ENCODE measurements at places on chromosomes 1 and 21.

DNA sequence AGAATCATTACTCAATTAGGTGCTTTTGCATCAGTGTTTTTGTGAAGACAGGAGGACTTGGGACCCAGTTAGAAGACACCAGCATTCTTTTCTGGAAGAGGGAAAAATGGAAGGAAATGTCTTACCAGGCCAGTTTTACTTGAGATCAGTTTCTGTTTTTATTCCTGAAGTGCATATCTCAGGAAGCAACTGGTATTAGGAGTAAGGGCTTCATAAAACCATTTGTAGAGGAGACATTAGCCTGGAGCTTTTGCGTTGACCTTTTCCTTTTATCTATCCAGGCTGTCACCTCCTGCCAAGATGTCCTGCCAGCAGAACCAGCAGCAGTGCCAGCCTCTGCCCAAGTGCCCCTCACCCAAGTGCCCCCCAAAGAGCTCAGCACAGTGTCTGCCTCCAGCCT, at the start of gene LCE3B:
TSS of gene LCE3B (plus strand) at position 301 of the 400 bp plus-strand sequence. CDS start at position 301, 0 bp downstream.
- no peak for DNase-seq

DNA sequence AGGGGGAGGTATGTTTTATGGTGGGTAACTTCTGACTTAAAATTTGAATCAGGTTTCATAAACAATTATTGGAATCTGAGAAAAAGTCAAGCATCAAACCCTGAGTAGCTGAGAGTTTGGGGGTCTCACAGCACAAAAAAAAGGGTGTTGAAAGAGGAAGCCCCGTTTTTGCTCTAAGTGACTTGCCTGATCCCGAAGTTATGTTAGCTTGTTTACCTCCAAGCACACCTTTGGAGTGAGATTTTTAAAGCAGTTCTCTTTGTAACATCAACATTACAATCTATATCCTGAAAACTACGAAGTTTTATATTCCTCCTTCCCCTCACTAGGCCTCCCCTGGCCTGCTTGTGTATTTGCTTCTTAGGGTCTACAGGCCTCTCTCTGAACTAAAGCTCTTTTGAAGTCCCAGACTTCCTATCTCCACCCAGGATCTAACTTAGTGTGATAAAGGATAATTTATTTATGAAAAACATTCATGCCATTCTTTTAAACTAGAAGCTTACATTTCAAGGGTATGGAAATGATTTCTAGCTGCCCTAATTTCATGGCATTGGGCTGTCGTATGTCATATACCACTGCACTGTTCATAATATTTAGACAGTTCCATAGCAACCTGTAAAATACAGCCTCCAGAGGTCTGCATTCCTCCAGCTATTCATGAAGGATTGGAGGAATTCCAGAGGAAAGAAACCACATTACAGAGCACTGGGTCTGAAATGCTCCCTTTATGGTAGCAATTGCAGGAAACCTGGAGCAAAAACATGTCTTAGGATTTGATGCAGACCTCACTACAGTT, 36.1 kb upstream of the RGS1 start:
- DNase-seq, result no peak

DNA sequence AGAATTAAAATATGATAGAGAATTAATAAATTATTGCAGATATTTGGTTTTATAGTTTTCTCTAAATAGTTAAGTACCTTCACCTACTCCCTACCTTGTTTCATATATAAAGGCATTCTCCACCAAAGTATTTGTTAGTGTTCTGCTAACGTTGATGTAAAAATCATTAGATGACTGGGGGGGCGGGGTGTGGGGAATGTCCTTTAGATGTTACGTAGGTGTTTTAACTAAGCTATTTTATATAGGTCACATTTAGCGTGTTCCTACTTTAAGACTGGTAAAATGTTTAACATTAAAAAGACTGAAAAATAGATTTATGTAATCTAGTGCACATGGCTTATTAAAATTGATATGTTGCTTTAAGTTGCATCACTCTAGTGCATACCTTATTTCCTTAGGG, 48.6 kb downstream of the PTPRC start:
- DNase-seq, result no peak

DNA sequence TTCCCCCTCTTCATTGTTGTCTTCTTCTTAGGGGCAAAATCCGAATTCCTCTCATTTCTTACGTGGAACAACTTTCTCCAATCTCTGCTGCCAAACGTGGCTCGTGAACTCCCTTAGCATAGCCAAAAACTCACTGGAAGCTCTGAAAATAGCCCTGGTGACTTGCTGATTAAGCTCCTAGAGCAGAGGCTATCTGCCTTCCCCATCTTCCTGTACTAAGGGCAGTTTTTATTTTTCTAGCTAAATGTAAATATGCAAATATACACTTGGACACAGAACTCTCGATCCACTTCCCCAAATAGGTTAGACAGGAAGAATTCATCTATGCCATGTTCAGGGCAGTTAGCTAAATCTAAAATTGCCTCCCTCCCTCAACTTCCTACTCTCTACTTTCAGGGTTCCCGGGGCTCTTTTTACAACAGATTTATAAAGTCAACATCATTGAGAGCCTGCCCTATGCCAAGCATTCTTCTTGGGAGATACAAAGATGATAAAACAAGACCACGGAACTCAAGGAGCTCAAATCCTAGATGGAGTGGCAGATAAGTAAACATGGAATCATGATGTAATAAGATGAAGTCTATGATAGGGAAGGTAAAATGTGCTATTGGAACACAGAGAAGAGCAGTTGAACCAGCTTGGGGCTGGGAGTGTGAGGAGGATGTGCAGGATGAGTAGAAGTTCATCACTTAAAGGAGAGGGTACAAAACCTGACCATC, 59.4 kb upstream of the FMOD start:
- DNase-seq, result no peak

- no peak for DNase-seq
Measured at GRCh38 chr1:72568113-72568512, 285.8 kb upstream of the NEGR1 start.

- peak; percentile 66 for DNase-seq
Measured at GRCh38 chr1:55034476-55035133, 4.7 kb upstream of the PCSK9 start.

- DNase-seq, result no peak
Measured at GRCh38 chr1:232699814-232700213, 69.9 kb upstream of the SIPA1L2 start.

- DNase-seq, result no peak
Measured at GRCh38 chr1:243609698-243610097, 240.3 kb downstream of the AKT3 start.

GRCh38 chr1:119966020-119966419, 69.7 kb upstream of the ADAM30 start:
- no peak for DNase-seq

GRCh38 chr1:199529324-199529723, 498.2 kb upstream of the NR5A2 start:
- DNase-seq, result no peak

- no peak for DNase-seq
Measured at GRCh38 chr1:1721201-1721600, 3.0 kb downstream of the CDK11A start.

GRCh38 chr1:67209521-67209920, 43.3 kb downstream of the IL23R start:
- no peak for DNase-seq

GRCh38 chr1:76725864-76726619, 141.2 kb upstream of the ST6GALNAC5 start:
- DNase-seq, result no peak

DNA sequence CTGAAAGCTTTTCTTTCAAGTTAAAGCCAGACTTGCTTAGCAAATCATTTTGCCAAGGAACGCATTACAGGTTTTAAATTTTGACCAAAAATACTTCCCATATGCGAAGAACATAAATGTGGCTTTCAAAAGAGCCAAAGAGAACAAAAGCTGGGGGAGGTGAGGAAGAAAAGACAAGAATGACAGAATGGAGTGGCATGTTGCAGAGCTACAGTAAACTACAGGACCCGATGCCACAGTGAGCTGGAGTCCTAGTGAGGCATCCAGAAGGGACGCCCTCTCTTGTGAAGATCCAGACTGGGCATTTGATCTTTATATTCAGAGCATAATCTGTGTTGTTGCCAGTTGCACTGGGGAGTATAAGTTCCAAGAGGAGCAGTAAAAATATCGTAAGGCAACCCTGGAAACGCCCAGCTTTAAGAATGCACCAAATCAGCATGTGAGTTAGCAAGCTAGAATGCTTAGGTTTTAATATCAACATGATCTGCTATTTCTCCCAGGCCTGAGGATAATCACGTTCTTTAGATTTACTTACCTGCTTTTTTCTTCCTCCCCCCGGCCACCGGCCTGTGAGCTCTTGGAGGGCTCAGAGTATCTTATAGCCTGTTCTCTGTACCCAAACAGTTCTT, 48.4 kb upstream of the HOOK1 start:
- DNase-seq, result no peak

- peak; percentile 86 for DNase-seq
Measured at GRCh38 chr1:155984341-155984740, 6.0 kb upstream of the ARHGEF2 start.

DNA sequence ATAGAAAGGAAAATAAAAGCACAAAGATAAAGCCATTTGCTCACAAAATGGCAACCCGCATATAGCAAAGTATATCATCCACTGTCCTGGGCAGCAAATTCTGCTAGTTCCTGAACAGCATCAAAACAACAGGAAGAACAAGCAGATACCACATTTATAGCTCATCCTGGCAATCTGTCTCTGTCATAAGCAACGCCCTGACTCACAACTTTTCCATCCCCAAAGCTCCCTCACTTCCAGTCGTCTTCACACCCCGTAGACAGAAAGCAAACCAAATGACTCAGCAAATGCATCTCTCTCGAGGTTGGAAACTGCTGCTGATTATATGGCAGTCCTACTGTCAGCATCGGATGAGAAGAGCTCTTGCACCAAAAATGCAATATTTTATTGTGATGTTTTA, 65.8 kb downstream of the AK5 start:
- no peak for DNase-seq

- no peak for DNase-seq
Measured at GRCh38 chr1:220296981-220297380, 24.7 kb upstream of the RAB3GAP2 start.

DNA sequence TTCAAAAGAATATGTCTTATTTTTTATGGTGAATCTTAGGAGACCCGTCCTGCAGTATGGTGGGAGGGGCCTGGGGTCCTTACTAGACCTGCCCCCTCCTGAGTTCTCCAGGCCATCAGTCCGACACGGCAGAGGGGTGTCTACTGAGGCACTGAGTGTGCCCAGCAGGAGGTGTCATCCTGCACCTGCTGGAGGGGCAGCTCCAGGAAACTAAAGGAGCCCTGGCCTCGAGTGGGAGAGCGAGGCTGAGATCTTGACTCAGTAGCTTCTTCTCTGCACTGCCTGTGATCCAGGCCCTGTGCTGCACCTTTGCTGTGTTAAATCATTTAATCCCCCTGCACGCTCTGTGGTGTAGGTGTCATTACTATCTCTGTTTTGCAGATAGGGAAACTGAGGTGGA, 587.7 kb downstream of the PTPRU start:
- no peak for DNase-seq

- no peak for DNase-seq
Measured at GRCh38 chr1:193533853-193534252, 347.4 kb upstream of the B3GALT2 start.

DNA sequence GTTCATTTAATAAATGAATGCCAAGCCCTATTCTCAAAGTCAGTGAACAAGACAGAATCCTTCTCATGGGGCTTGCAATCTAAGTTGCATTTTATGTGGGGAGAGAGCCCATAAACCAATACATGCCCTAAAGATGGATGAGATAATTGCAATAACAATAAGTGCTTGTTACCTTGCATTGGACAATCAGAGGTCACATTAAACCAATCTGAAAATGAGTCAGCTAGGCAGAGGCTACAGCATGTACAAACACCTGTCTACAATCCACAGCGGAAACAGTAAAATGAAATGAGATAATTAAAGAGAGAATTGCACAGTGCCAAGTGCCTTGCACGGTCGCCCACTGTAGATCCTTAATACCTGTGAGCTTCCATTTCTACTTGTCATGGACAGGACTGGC, 7.4 kb upstream of the IGFN1 start:
- DNase-seq, result no peak

DNA sequence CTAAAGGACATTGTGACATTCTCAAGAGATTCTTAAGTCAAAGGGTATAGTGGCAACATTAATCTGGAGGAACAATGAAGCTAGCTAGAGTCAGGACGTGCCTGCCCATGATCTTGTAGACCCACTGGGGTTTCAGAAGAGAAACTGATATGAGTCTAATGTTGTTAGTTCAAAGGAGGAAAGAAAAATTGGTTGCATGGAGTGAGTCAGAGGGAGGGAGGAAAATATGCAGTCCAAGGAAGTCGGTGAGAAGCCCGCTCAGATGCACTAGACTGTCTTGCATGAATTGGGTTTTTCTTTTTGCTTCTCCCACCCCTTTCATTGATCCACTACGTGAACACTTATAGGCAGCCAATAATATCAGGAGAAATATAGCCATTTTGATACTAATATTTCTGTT, 53.8 kb upstream of the SYT14 start:
- no peak for DNase-seq

DNA sequence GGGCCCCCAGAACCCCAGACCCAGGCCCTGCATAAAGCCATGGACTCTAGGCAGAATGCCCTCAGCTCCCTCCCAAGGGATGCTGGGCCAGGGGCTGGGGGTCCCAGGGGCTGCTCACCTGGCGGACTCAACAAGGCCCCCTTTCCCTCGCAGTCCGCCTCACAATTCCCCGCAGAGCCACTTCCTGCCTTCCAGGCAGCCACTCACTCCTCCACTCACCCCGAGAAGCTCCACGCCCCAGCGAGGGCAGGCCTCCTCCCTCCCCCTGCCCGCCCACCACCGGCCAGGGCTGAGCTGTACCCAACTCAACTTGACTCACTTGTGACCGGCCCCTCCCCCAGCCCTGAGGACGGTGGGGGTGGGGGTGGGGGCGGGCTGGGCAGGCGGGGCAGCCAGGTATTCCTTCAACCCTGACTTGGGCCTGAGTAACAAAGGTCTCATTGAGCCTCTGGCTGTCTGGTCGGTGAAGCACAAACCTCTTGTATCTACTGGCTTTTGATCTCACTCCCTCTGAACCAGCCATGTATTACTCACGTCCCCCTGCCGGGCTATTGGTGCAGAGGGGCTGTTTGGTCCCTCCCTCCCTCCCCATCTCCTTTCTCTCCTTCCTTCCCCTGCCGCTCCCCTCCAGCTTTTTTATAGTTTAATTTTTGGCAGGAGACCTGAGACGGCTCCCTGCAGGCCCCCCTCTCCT, 5.9 kb downstream of the BLACAT1 start:
- DNase-seq, result peak; percentile 95

- no peak for DNase-seq
Measured at GRCh38 chr1:32052887-32053286, 19.9 kb upstream of the TMEM39B start.

DNA sequence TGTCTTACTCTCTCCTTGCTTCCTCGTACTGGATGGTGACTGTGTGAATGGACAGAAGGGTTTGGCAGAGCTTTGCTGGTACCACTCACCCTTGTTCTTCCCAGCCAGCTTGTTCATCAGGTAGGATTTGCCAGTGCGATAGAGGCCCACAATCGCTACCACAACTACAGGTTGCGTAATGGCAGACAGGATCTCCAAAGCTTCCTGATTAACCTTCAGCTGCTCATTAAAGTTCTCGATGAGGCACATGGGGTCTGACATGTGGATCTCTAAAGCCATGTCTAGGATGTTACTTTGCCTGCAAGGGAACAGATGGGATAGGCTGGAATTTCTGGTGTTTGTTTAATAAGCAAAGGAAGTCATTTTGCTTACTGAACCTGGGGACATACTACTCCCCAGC, 3.4 kb downstream of the GBP5 start:
- DNase-seq, result no peak
